ENCODE measurements at places on chromosomes 11 and 22.

GRCh38 chr11:64252003-64252872, 908 bp downstream of the PLCB3 start:
- peak; percentile 20 for DNase-seq

DNA sequence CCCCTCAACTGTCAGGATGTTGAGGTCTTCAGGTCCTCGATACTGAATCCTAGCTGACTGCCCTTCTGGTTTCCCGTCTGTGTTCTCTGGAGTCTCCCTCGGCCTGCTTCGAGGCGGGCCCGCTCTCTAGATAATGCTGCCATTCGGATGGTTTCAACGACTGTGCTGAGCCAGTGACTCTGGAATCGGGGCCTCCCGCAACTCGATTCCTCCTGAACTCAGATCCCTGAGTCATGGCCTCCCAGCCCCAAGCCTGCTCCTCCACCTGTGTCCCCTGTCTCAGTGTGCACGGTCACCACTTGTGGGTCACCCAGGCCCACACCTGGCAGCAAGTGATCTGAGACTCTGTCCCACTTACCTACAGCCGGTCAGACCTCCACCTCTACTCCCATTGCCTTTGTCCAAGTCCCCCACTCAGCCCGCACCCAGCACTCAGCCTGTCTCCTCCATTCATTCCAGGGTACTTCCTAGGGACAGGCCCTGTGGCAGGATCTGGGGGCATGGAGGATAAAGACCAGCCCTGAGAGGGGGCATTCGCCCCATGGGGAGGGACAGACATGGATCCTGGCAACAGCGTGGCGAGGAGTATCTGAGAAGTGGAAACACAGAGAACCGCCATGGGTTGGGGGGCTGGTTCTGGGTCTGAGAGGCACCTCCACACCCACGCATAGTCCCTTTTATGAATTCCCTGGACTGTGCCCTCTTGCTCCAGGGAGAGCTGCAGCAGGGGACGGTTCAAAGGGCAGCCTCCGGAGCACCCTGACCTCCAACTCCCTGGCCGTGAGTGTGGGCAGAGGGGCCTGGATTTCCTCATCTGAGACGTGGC, 14.3 kb downstream of the MPST start:
- DNase-seq = no peak

DNA sequence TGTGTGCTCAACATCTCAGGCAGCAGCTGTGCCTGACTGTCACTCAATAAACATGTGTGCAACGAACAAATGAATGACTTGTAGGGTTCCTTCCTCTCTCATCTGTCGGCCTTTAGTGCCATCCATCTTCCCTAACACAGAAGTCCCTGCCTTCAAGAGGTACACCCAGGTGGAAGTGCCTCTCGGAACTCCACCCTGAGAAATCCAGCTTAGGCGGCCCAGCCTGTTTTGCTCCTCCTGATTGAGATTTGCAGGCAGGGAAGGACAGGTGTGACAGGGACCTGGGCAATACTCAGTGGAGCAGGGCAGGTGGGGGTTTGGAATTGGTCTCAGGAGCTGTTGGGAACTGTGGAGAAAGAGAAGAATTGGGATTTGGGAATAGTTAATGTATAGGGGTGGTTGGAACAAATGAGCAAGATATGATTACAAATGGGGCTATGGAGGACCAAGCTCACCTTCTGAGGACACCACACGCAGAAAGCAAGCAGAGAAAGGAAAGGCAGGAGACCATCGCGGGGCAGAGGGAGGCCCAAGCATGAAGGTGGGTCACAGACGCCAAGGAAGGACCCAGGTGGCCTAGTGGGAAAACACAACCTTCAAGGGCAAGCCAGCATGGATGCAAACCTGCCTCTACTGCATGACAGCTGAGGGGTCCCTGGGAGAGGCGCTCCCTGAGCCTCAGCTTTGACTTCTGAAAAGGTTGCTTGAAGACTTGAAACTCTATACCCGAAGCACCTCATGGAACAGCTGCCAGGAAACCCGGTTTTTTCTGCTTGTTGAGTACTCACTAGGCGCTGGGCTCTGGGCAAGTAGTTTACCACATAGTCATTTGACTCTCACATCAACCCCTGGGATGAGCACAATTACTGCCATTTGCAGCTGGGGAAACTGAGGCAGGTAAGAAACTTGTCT, 40.9 kb upstream of the ANO1 start:
- DNase-seq = no peak

DNA sequence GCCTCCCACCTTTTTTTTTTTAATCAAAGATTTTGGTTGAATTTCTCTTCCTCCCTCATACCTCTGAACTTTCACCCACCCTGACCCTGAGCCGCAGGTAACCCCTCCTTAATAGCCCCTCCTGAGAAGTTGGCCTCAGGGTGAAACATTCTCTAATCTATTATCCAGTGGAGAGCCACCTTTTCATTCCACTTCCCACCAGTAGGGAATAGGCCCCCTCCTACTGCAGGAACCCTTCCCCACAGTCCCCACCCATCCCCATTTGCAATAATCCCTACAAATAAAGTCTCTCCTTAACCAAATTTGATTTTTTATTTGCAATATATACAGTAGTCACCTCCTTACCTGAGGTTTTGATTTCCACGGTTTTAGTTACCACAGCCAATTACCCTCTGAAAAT, 2.1 kb upstream of the SLC35F2 start:
- no peak for DNase-seq

DNA sequence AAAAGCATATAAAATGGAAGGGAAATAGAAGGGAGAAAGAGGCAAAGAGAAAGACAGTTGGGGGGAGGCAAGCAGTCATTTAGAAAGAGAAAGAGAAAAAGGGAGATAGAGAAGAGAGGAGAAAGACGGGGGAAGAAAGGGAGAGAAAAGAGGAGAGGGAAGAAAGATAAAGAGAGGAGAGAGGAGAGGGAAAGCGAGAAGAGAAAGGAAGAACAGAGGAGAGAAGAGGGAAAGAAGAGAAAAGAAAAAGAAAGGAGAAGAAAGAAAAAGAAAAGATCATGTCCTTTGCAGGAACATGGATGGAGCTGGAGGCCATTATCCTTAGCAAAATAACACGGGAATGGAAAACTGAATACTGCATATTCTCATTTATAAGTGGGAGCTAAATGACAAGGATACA, 247.7 kb downstream of the MIAT start:
- no peak for DNase-seq

DNA sequence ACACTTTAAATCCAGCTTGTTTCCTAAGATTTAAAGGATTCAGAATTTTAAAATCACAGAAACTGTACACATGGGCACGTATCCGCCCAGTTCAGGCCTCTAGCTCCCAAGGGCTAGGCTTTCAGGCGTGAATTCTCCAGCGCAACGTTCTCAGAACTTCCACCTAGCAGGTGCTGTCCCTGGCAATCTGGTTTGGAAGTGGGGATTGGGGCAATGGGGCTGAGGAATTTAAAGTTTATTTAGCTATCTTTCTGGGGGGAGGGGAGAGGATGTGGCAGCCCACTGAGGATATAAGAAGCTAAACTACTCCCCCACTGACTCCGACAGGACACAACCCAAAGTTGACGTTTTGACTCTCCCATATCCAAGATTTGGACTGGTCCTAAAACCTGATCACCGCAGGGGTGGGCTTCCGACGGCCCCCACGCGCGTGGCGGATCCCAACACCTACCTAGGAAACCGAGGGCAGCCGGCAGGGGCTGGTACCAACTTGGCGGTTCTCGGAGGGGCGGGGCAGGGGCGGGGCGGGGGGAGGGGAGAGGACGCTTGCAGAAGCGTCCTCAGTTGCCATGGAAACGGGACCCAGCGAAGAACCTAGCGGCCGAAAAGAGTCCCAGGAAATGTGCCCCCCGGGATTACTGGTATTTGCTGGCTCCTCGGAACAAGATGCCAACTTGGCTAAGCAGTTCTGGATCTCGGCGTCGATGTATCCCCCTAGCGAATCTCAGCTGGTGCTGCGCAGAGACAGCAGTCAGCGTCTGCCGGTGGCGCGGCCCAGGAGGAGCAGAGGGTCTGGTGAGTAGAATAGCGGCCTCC, at the start of gene HOATZ:
Gene HOATZ, plus strand, starts transcription at position 563 of the 816 bp plus-strand sequence. Its CDS starts 7 bp downstream, at position 570.
- DNase-seq = no peak

DNA sequence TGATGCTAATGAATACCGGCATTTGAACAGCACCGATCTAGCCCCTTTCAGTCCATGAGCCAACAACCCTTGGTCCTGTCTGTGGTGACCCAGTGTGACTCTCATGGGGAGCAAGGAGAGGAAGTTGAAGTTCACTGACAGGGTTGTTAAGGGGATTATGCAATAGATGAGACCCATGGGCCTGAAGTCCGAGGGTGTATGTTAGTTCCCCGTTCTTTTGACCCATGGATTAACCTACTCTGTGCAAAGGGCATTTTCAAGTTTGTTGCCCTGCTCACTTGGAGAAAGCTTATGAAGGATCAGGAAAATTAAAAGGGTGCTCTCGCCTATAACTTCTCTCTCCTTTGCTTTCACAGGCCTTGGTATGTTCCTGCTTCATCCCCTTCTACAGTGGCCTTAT, 4.9 kb downstream of the PNPLA3 start:
- no peak for DNase-seq

- DNase-seq = no peak
Measured at GRCh38 chr11:126823274-126823673, 177.3 kb downstream of the KIRREL3 start.

DNA sequence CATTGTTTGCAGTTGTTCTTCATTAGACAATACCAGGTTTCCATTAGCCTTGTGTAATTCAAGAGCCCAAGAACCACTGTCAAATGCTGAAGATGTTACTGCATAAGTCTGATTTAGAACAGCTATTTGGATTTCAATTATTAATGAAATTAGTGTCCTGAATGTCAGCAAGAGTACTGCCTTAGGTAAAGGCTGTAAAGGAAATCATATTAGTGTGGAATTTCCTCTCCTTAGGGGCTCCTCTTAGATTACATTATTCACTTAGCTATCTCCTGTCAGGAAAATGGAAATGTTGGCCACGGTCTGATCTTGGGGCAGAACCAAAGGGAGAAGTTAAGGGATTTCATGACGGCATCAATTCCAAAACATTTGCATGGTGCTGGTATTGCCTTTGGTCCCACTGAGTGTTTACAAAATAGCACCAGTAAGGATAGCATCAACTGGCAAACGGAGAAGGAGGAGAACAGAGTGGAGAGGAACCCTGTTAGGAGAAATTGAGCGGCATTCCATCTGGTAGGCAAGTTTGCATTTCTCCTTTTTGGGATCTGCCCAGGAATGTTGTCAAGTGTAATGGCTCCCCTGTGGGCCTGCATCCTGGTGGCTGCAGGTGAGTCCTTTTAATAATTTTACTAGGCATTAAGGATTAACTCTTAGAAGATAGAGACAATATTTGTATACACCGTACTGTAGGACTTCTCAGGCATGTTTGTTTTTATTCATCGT, at the start of gene HTR3B:
Gene HTR3B, plus strand, starts transcription at position 418 of the 723 bp plus-strand sequence. Its CDS starts 138 bp downstream, at position 556.
- DNase-seq = no peak

DNA sequence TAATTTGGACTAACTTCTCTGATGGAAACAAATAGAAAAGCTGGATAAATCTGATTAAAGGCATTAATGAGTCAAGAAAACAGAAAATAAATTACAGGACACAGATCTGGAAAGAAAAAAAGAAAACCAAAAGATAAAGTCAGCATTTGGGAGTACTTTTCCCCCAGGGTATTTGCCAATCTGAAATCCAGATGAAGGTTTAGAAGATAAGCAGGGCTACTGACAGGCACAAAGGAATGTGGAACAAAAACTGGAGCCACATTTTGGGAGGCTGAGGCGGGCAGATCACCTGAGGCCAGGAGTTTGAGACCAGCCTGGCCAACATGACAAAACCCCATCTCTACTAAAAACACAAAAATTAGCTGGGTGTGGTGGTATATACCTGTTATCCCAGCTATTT, 57.2 kb downstream of the SBF2 start:
- no peak for DNase-seq

- DNase-seq = no peak
Measured at GRCh38 chr11:19290356-19290755, 49.6 kb upstream of the E2F8 start.

DNA sequence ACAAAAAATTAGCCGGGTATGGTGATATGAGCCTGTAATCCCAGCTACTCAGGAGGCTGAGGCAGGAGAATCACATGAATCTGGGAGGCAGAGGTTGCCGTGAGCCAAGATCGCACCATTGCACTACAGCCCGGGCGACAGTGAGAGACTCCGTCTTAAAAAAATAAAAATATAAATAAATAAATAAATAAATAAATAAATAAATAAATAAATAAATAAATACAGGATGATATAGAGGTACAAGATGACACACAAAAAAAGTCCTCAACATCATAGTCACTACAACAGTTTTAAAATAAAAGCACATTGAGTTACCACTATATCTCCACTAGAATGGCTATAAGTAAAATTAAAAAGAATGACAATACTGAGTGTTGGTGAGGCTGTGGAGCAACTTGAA, 97.8 kb downstream of the ALX4 start:
- no peak for DNase-seq

GRCh38 chr11:45079075-45079444, 67.4 kb upstream of the PRDM11 start:
- DNase-seq = no peak

DNA sequence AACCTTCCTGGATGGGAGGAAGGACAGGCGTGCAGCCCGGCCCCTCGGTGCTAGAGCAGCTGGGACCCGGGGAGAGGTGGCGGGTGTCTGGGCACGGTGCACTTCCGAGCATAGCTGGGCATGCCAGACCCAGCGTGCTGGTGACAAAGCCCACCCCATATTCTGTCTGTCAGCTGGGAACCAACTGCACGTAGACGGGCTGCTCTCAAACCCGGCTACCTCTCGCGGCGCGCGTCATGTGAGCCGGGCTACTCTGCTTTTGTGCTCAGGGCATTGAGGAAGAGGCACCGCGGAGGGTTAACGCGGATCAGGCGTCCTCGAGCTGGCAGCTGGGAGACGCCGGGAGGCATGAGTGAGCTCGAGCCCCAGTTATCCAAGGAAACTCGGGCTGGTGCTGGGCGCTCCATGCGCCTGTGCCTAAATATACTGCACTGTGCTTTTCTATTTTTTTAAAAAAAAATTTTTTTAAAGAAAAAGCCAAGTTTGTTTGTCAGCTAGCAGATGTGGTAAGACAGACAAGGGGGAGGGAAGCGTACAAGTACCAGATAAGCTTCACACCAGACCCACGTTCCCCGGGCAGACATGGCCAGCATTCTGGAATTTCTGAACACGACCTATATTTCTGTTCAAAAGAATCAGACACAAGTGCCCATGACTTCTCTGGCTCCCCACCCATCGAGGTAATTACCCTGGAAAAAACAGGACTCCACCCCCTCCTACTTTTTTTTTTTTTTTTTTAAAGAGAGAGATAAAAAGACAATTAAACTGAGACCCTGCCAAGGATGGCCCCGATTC, 425.6 kb downstream of the SHANK2 start:
- DNase-seq = peak; percentile 85

- no peak for DNase-seq
Measured at GRCh38 chr11:70865356-70865755, 387.0 kb downstream of the SHANK2 start.

- DNase-seq = no peak
Measured at GRCh38 chr11:8601376-8602133, 7.5 kb upstream of the STK33 start.

GRCh38 chr11:125389339-125390166, 106.5 kb downstream of the FEZ1 start:
- DNase-seq = no peak

DNA sequence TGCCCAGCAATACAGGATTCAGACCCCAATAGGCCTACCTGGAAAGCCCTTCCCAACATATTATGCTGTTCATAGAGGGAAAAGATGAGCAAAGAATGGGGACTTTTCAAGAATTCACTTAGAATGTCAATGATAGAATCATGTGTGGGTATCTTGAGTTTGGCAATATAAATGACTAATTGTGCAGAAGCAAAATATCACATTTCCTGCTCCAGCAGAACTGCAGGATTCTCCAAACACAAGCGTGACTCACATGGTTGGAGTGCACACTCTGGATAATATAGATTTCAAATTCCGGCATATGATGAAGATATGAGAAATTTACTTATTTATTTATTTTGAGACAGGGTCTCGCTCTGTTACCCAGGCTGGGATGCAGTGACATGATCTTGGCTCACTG, 12.5 kb upstream of the APOL5 start:
- no peak for DNase-seq

Data from NCI-H2081 (cell line).